T-helper 1 cell treated with Interleukin-12 subunit alpha and Interleukin-12 subunit beta and Interleukin-4 antibody, amounts not matched to agents 30 ng/mL and 1 ng/mL, for 36 hours (primary cell): ENCODE measurements at places on chromosomes 1 and 21. TPM values are rescaled to one million over a fixed set of nuclear protein-coding genes. Genes with fewer than 3 reads are reported as not detected.

The CLCA1 gene
- not detected in 2 replicates for total RNA-seq

The RPTN gene
- total RNA-seq, result not detected in 2 replicates

The TNFSF18 gene
- total RNA-seq, result not detected in 2 replicates

The SPRR3 gene
- not detected in 2 replicates for total RNA-seq

The GFI1 gene
- total RNA-seq, result 92.4 and 94.5 TPM in 2 replicates

The UBXN10 gene
- 1.4 TPM in 2 replicates for total RNA-seq

The GPR52 gene
- 4.4 and 4.7 TPM in 2 replicates for total RNA-seq

The ZMYND12 gene
- total RNA-seq, result not detected in 2 replicates

The CYP4A11 gene
- not detected in 2 replicates for total RNA-seq

The KRTAP11-1 gene
- not detected in 2 replicates for total RNA-seq

The OPTC gene
- total RNA-seq, result not detected in 2 replicates

The SLC30A10 gene
- not detected in 2 replicates for total RNA-seq

The GPR37L1 gene
- not detected in 2 replicates for total RNA-seq

The SLC50A1 gene
- 27.9 and 32.5 TPM in 2 replicates for total RNA-seq

The MRPS6 gene
- total RNA-seq, result 96.8 and 101 TPM in 2 replicates

The BACE2 gene
- total RNA-seq, result 1.2 and 1.9 TPM in 2 replicates

The RER1 gene
- total RNA-seq, result 144 and 162 TPM in 2 replicates

The SCYL3 gene
- total RNA-seq, result 17.0 and 17.7 TPM in 2 replicates

The HAX1 gene
- 115 and 116 TPM in 2 replicates for total RNA-seq

The KIF26B gene
- total RNA-seq, result not detected in 2 replicates

The SIK1 gene
- total RNA-seq, result 7.4 and 7.5 TPM in 2 replicates

The KCNN3 gene
- total RNA-seq, result 0.07 and 0.27 TPM in 2 replicates

The CFAP141 gene
- not detected in 2 replicates for total RNA-seq

The HES3 gene
- not detected in 2 replicates for total RNA-seq

The HSD11B1 gene
- 15.8 and 16.1 TPM in 2 replicates for total RNA-seq

The ARMH1 gene
- total RNA-seq, result 35.7 and 39.3 TPM in 2 replicates

The CACNA1S gene
- not detected in 2 replicates for total RNA-seq

The MTARC2 gene
- not detected in 2 replicates for total RNA-seq

The RCSD1 gene
- 131 and 132 TPM in 2 replicates for total RNA-seq

The GJA9 gene
- not detected in 2 replicates for total RNA-seq

The GPR25 gene
- total RNA-seq, result not detected in 2 replicates

The LCE1E gene
- total RNA-seq, result not detected in 2 replicates

The TDRD5 gene
- total RNA-seq, result not detected in 2 replicates

The AMY2A gene
- total RNA-seq, result not detected in 2 replicates

The CCDC27 gene
- total RNA-seq, result not detected in 2 replicates

The OR2L2 gene
- total RNA-seq, result 0.07 and 0.10 TPM in 2 replicates

The LEPR gene
- total RNA-seq, result 3.3 and 3.6 TPM in 2 replicates

The MASP2 gene
- total RNA-seq, result 0.12 TPM in 1 of 2 replicates, not detected in the other

The IL19 gene
- not detected in 2 replicates for total RNA-seq

The ESPN gene
- total RNA-seq, result 1.1 TPM in 2 replicates

The PKLR gene
- total RNA-seq, result not detected in 2 replicates

The CFHR4 gene
- total RNA-seq, result not detected in 2 replicates

The SPOCD1 gene
- not detected in 2 replicates for total RNA-seq

The ZFP69B gene
- 5.9 and 6.3 TPM in 2 replicates for total RNA-seq

The SEC16B gene
- total RNA-seq, result not detected in 2 replicates

The FCRL1 gene
- not detected in 2 replicates for total RNA-seq

The PLK3 gene
- total RNA-seq, result 92.2 and 93.2 TPM in 2 replicates

The CAMK2N1 gene
- 0.80 and 0.83 TPM in 2 replicates for total RNA-seq

The ACTA1 gene
- 0.15 TPM in 1 of 2 replicates, not detected in the other for total RNA-seq

The FMO5 gene
- 0.12 and 0.41 TPM in 2 replicates for total RNA-seq

The BRDT gene
- 0.25 TPM in 1 of 2 replicates, not detected in the other for total RNA-seq

The ADAMTS4 gene
- 2.2 and 2.4 TPM in 2 replicates for total RNA-seq

The NPPA gene
- not detected in 2 replicates for total RNA-seq

The TENT5C gene
- 14.5 and 14.7 TPM in 2 replicates for total RNA-seq
